Breast epithelium (tissue), 4 donors: ENCODE measurements at places on chromosomes 3 and 15.

DNA sequence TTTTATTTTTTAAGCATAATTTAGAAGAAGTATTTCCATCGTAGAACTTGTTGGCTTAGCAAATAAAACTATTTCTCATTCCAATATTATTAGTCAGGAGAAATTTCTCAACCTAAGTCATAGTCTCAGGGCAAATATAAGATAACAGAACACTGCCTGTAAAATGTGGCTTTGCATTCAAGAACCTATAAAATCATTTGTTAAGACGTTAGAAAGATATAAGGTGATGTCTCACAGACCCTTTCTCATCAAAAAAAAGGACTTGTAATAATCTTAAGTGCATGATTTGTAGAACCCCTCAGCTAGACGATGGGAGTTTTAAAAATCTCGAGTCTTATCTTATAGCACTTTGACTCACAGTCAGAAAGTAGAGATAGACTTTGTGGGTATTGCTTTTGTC, 314.7 kb upstream of the CFAP20DC start:
- DNase-seq: no peak

- no peak for DNase-seq
Measured at GRCh38 chr3:18301781-18302180, 123.4 kb downstream of the SATB1 start.

- DNase-seq: peak; percentile 60
Measured at GRCh38 chr3:194871143-194871863, 185.6 kb downstream of the FAM43A start.

GRCh38 chr15:31202953-31203352, 101.4 kb upstream of the TRPM1 start:
- no peak for DNase-seq

- DNase-seq: no peak
Measured at GRCh38 chr3:102511168-102511567, 76.4 kb downstream of the ZPLD1 start.

DNA sequence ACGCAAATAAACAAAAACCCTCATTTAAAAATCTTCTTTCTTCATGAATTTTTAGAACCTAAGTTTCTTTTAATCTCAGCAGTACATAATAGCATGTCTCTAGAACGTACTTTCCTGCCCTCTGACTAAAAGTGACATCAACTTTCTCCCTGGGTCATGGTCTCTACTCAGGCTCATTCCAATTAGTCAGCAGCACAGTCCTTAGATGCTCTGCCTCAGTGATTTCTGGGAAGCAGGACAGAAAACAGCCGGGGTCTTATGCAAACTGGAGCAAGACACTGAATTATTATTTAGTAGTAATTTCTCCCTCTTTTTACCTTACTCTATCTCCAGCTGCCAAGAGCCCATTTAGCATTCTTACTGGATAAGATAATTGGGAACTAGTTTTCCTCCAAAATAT, 365.2 kb downstream of the TUSC7 start:
- no peak for DNase-seq

- peak; percentile 42 for DNase-seq
Measured at GRCh38 chr15:83207660-83208366, at the start of gene HDGFL3. Gene HDGFL3 (minus strand): TSS chr15:83207823. CDS start chr15:83207414, 409 bp downstream.

DNA sequence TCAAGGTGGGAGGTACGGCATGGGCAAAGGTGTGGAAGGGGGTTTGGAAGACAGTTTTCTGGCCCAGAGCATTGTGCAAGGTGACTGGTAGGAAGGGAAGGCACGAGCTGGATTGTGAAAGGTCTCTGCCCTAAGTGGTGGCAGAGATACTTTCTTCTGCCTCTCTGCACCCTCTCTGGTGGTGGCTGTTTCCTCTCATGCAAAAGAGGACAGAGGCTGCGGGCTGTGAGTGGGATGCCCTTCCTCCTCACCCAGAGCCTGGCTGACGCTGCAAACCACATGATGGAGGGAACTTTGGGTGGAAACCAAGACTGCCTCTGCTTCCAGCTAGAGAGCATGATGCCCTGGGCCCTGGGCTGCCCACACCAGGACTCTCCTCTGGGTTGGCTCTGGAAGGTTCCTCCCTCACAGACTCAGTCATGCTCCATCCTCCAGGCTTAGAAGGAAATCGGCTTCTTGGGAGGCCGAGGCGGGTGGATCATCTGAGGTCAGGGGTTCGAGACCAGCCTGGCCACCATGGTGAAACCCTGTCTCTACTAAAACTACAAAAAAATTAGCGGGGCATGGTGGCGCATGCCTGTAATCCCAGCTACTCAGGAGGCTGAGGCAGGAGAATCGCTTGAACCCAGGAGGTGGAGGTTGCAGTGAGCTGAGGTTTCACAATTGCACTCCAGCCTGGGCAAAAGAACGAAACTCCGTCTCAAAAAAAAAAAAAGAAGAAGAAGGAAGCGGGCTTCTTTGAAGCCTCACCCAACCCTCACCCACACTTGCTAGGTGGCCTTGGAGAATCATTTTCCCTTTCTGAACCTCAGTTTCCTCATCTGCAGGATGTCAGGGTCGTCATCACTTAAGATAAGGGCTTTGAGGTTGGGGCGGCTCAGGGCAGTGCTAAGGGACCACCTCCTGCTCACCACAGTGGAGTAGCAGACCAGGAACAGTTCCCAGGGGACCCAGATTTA, 8.3 kb downstream of the PSTPIP1 start:
- DNase-seq: no peak

GRCh38 chr3:42547401-42547945, 34.3 kb downstream of the SEC22C start:
- DNase-seq: peak; percentile 43

GRCh38 chr3:48275287-48276027, 34.6 kb downstream of the ZNF589 start:
- no peak for DNase-seq

DNA sequence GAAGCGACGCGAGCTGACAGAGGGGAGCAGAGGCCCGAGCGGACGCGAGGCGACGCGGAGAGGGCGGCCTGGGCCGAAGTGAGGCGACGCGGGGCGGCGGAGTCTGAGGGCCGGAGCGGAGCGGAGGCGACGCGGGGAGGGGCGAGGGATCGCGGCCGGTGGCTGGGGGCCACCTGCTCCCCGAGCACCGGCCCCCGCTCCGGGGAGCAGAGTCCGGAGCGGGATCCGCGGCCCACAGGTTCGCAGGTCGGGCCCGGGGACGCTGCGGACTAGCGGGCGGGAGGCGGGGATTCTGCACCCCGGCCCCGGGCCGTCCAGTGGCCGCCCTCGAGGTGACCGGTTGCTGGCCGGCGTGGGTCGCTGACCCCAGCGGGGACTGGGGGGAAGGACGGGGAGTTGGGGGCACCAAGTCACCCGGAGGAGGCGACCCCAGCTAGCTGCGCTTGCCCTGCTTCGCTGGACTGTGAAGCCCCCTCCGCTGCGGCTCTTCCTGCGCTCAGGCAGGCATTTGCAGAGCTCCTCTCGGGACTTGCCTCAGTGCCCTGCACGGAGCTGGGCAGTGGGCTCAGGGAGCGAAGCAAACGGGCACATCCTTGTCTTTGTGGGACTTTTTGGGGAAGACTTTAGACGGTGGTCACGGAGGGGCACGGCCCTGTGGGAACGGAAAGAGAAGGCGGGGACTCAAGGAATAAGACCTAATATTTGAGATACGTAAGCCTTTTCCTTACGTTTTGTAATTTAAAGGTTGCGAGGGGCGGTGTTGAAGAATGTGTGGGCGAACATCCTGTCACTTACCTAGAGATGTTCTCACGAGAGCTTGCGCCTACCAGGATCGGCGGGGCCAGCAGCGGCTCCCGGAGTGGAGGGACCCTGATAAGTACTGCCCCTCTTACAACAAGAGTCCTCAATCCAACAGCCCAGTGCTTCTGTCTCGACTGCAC, 566 bp downstream of the HMCES start:
- peak; percentile 25 for DNase-seq
